ENCODE measurements at places on chromosomes 6 and 20. TPM values are rescaled to one million over a fixed set of nuclear protein-coding genes. Genes with fewer than 3 reads are reported as not detected.

RGS17 gene
- 9.5 TPM for total RNA-seq

ACSS1 gene
- total RNA-seq, result 41.1 TPM

TBXT gene
- total RNA-seq, result not detected

TCF15 gene
- total RNA-seq, result 0.41 TPM

HLA-DRA gene
- total RNA-seq, result 138 TPM

CNKSR3 gene
- 24.0 TPM for total RNA-seq

TNNC2 gene
- total RNA-seq, result 1.3 TPM

KCNK16 gene
- total RNA-seq, result not detected

BMP2 gene
- 3.6 TPM for total RNA-seq

DNA sequence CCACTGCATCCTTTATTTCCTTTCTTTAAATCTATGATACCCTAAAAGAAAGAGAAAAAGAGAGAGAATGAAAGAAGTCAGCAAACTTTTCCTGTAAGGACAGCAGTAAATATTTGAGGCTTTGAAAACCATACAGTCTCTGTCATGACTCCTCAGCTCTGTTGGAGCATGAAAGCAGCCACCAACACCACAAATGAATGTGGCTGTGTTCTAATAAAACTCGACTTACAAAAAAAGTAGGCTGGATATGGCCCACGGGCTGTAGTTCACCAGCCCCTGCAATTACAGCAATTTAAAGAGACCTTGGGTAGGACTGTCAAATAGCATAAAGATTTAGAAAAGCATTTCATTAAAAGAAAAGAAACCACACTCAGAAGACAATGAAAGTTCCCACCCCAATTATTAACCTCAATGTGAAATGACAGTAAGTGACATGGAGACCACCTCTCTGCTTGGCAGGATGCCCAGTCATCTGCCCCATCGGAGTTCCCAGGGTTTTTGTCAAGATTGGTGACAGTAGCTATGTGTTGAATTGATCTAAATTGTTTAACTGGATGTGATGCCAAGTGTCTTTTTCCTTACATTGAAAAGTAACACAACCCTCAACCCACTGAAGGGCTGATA is 50.9 kb downstream of the TNFRSF21 start:
- DNase-seq, result no peak

DNA sequence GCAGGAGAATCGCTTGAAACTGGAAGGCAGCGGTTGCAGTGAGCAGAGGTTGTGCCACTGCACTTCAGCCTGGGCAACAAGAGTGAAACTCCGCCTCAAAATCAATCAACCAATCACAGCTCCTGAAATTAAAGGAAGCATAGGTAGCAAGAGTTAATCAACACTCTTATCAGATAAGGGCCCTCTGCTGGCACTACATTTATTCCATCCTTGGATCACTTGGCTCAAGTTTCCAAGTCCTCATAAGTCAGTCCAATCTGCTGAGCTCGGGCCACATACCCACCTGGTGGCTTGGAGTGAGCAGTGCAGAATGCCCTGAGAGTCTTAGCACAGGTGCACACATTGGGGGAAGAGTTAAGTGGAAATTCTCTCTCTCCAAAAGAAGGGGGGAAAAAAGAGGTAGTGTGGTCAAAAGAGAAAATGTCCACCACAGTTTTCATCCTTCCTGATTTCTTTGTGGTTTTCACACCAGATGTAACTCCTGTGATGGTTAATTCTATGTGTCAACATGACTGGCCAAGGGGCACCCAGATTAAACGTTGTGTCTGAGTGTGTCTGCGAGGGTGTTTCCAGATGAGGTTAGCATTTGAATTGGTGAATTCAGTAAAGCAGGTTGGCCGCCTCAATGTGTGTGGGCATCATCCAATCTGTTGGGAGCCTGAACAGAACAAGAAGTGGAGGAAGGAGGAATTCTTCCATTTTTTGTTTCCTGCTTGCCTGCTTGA is 14.2 kb upstream of the FAM8A1 start:
- DNase-seq, result peak; percentile 46

GRCh38 chr6:21098744-21099143 is 494.8 kb upstream of the SOX4 start:
- no peak for DNase-seq

DNA sequence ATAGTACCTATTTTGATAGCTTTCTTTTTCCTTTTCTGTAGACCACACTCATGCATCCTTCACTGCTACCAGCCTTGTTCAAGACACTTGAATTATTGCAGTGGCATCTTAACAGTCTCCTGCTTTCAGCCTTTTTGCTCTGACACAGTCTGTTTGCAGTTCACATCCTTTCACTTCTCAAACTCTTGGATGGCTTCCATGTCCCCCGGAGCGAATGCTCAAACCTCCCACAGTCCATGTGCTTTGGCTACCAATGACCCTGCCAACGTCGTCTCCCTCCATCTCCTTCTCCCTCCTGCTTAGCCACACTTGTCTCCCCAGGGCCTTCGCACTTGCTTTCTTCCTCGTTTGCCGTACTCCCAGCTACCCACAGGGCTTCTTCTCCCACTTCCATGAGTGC is 270.0 kb upstream of the ZFP64 start:
- no peak for DNase-seq

DNA sequence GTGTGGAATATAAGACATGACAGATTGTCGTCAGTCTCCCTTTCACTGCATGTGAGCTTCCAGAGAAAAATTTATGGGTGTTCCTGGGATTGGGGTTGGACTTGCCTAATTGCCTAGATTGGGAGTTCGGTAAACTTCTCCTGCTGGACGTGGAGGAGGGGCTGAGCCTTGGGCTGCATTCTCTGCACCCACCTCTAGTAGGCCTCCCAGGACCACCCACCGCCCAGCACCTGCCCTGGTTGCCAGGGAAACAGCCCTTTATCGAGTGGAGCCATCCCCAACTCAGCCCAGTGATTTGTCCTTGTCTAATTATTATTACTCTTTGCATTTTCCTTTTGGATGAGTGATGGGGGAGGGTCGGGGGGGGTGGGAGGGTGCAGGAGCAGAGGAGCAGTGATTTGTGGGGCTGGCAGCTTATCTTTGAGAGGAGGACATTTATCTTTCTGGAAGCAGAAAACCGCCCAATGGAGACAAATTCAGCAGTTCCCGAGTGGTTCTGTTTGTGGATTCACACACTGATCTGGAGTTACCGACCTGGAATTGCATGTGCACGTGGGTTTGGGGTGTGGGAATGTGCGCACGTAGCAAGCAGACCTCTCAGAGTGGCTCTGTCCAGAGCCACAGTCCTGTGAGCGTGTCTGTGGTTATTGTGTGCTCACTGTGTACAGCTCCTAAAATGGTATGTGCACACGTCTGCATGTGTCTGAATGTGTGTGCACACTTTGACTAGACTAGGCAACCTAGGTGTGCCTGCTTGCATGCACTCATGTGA is 104.5 kb downstream of the DHX35 start:
- no peak for DNase-seq

GRCh38 chr20:23127506-23128279 is 41.6 kb upstream of the CD93 start:
- DNase-seq, result no peak

DNA sequence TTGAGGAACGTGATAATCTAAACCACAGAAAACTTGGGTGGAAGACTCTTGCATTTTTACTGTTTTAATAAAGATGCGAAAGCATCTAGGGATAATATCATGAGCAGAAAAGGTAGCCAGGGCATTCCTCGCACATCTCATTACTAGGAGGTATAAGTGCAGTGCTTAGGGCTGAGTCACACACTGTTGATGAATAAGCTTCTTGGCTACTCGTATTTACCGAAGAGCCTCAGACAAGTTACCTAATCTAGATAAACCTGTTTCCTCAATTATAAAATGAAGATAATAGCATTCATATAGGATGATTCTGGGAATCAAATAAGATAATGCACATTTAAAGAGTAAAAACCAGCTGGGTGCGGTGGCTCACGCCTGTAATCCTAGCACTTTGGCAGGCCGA is 780 bp upstream of the KIAA0319 start:
- DNase-seq, result no peak

DNA sequence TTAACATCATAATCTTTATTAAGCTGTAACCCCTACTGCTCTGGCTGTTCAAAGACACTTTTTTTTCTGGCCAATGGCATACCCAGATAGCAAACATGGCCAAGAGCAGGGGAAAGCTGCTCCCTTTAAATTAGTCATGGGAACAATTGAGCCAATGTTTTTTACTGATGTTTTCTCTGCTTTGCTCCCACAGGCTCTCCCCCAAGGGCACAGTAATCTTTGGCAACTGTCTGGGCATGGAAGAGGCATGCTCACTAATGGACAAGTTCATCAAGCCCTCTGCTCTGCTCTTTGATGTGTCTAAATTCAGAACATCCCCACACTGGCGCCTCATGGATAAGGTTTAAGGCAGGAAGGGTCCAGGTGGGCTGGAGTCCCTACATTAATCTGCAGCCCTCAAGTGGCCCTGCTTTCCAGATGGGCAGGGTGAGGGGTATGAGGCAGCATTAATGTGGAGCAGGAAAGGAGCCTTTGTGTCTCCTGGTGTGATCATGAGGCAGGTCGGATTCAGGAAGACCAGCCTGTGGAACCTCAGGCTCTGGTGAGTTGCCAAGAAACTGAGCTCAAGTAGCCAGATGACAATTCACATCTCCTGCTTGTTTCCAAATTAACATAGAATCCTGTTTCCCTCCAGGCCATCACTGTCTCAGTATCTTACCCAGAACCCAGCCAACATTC is 227.0 kb upstream of the CST7 start:
- DNase-seq, result peak; percentile 76

- no peak for DNase-seq
These were observed 228.6 kb downstream of the GMPR start for GRCh38 chr6:16466800-16467553.

- peak; percentile 73 for DNase-seq
These were observed 99.1 kb downstream of the CDH26 start for GRCh38 chr20:60057123-60057865.

- no peak for DNase-seq
These were observed 1.1 kb upstream of the MYLK4 start for GRCh38 chr6:2751871-2752270.

GRCh38 chr6:107418118-107418517 is 41.2 kb downstream of the PDSS2 start:
- DNase-seq, result no peak

- no peak for DNase-seq
These were observed 33.9 kb upstream of the TBX18 start for GRCh38 chr6:84798257-84798656.

GRCh38 chr20:48626226-48626937 is 201.4 kb downstream of the PREX1 start:
- DNase-seq, result no peak

DNA sequence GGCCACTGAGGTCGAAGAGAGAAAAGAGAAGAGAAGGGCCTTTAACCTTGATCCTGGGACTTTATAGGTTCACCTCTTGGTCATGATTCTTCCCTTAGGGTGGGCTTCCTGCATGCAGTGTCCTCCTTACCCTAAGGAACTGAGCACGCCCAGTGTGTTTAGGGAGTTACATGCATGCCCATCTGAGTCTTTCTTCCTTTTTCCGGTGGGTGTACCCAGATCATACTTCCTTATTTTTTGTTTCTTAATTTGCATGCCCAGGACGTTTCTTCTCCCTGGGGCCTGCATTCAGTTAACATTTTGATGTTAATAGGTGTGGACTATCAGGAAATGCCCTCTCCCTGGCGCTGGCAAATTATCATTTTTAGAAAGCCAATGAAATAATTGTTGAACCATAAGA is 91.5 kb downstream of the HTR1B start:
- DNase-seq, result no peak

- DNase-seq, result no peak
These were observed 34.9 kb upstream of the MAN1A1 start for GRCh38 chr6:119384444-119384843.

GRCh38 chr6:106084106-106084988 is 1.8 kb upstream of the PRDM1 start:
- DNase-seq, result no peak

- DNase-seq, result no peak
These were observed 29.8 kb upstream of the CST5 start for GRCh38 chr20:23909390-23909789.

- DNase-seq, result no peak
These were observed 17.9 kb upstream of the CCDC170 start for GRCh38 chr6:151475653-151476523.

DNA sequence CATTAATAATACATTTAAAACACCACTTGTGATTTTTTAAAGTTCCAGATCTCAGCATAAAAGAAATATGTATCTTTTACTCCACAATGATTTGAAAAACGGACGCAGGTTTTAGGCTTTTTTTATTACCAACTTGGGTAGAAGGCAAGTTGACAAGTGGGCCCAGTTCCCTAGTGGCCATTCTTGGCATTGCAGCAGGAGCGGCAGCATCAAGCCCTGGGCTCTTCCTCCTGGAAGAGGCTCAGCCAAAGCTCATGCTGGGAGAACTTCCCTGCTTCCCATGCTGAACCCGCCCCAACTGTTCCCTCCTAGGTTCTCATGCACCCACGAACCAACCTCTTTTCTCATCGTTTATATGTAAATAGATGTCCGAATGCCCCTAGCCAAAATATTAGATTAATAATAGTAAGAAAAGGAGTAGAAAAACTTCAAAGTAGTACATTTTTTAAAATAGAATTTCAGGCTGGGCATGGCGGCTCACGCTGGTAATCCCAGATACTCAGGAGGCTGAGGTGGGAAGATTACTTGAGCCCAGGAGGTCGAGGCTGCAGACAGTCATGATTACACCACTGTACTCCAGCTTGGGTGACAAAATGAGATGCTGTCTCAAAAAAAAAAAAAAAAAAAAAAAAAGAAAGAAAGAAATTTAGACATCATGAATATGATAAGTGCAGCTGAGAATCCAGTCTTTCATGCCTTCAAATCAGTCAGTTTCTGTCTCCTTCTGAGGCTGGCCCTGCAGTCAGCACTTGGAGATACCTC is 18.2 kb upstream of the MYB start:
- no peak for DNase-seq

DNA sequence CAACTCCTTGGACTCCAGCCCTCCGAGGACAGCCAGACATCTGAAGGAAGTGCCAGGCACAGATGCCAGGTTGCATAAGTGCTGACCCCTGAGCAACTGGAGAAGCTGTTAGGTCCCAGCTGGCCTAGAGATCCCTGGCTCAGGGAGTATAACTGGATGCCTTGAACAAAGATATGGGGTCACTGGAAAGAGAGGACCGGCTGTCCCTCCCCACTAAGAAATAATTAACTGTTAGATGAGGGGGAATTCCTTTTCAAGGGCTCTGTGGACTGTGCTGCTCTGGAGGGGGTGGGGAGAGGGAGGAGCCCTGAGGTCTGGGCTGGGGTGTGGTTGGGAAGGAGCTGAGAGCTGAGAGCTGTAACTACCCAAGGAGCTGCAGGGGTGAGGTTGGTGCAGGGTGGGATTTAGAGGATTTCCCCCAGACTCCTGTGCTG is 39.6 kb downstream of the HLA-F start:
- no peak for DNase-seq

DNA sequence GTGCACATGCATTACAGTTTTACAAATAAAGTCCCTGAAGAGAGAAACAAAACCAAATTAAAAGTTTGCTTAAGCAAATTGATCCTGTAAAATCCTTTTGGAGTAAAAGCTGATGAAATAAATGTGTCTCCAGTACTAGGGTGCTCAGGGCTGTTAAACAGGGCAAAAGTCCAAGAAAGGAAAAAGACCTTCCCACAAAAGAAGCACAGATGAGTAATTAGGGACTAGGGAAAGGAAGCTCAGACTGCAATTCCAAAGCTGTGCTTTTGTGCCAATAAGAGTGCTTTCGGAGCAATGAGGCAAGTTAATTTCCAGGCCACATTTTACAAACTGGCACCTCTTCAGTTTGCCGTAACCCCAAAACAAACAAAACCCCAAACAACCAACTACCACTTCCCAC is 10.4 kb upstream of the RNF182 start:
- no peak for DNase-seq
